ENCODE measurements at places on chromosomes 16 and 17.

DNA sequence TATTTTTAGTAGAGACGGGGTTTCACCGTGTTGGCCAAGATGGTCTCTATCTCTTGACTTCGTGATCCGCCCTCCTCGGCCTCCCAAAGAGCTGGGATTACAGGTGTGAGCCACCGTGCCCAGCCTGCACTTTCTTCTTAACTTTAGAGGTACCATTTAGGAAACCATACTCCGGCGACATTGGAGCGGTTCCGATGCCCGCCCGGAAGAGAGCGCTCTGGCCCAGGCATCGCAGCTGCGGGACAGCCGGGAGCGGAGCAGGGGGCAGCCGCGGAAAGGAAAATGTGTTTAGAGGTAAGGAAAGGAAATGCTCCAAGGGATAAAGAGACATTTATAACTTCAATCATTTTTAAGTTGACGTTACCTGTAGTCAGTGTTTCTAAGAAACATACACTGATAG is 6.0 kb upstream of the HS3ST3B1 start:
- no peak for ATAC-seq

GRCh38 chr17:79923974-79924638 is 84.9 kb upstream of the CBX4 start:
- no peak for ATAC-seq

GRCh38 chr16:49842972-49843371 is 12.9 kb downstream of the ZNF423 start:
- no peak for ATAC-seq

DNA sequence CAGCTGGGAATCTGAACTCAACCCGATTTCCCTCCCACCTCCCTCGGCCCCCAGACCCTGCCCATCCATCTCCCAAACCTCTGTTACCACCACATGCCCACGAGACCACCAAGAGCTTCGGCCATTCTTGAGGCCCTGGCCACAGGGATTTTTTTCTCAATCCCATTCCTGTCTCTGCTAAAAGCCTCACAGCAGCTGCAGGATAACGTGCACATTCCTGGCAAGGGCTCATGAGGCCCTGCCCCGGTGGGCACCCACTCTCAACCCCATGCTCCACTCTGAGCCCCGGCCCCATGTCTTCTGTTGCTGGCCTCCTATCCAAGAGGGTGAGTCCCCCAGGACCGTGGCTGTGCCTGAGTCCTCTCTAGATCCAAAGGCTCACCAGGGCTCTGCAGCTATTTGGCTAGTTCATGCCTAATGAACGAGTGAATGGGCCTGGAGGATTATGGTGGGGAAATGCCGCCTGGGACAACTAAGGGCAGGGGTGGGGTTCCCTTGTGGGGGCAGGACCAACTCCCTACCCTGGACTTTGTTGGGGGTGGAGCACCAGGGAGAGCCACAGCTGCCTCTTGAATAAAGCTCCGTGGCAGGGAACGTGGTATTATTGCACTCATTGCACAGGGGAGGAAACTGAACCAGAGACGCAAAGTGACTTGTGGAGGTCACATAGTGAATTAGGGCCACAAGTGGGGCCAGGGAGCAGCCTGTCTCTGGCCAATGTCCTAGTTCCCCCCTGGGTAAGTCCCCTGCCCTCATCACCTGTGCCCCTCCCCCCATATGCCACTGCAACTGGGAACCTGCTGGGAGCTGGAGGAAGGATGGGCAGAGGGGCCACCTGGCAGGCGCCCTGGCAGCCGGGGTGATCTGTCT is 113.8 kb upstream of the SMURF2 start:
- ATAC-seq: no peak

GRCh38 chr17:40015998-40016985 is 1.1 kb downstream of the CSF3 start:
- ATAC-seq: no peak

DNA sequence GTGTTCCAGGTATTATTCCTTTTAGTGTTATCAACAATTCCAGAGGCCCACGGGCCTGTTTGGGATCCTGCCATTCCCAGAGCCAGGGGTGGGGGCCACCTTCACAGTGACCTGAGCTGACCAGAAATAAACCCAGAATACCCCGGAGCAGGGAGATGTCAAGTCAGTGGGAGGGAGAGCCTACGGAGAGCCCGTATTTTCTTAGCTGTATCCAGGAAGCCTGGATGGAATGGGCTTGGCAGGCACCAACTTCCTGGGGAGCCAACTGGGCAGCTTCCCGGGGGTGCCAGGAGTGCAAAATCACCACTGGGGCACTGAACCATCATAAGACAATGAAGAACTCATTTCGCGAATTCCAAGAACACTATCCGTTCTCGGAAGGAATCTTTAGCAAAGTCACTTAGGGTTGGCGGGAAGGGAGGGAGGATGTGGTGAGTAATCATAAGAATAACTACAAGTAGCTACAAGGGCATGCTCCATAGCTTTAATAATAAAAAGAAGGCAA is 13.2 kb upstream of the MRTFB start:
- no peak for ATAC-seq

DNA sequence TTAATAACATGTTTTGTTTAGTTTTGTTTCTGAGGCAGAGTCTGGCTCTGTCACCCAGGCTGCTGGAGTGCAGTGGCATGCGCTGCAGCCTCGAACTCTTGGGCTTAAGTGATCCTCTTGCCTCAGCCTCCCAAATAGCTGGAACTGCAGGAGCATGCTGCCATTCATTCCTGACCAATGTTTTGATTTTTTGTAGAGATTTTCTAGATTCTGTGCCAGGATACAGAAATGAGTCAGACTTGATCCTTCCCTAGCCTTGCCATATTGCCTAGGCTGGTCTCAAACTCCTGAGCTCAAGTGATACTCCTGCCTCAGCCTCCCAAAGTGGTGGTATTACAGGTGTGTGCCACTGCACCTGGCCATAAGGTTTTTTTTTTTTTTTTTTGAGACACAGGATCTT is 17.7 kb downstream of the TAOK1 start:
- no peak for ATAC-seq

- no peak for ATAC-seq
Observed at GRCh38 chr16:10879681-10880589, 2.9 kb downstream of the CIITA start.

DNA sequence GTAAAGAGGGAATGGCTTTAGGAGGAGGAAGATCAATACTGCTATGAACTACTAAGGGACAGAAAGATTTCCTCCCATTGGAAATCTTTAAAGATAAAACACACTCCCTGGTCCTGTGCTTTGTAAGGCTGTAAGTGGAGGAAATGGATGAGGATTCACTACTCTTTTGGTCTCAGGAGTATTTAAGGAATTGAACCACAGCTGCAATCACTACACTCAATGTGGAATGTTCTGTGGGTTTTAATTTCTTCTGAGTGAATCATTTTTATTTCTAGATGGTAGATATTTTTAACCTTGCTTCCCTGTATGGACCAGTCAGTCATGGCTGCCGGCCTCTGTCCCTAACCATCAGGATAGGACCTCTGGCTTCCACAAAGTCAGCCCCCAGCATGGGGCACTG is 65.6 kb downstream of the SDR42E1 start:
- ATAC-seq: no peak

DNA sequence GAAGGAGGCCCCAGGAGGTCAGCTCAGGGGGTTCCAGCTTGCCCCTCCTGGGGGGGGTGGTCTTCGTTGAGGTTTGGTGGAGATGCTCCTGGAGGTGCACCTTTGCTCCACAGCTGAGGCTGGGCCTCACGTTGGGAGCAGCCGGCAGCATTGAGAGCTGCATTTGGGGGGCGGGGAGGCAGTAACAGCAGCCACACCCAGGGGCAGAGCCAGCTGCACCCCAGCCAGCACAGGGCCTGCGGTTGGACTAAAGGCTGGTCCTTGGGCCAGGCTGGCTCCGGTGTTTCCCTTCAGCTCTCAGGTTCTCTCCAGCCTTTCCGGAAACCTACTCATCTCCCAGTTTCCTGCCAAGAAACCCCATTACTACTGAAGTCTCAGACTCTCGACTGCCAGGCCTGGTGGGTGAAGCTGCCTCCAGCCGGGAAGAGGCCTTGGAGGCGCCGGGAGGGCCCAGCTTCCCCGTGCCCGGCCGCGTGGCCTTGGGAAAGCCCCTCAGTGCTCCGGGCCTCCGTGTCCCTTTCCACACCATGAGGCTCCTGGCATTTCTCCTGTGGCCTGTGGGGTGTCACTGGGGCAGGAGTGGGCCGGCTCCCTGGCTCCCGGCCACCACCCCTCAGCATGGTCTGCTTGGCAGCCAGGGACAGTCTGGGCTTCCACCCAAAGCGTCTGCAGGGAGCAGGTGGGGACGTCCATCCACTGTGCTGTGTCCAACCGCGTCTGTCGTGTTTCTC is 14.0 kb upstream of the BAIAP2 start:
- no peak for ATAC-seq

- ATAC-seq: no peak
Observed at GRCh38 chr16:50532576-50532975, 15.6 kb upstream of the NKD1 start.

DNA sequence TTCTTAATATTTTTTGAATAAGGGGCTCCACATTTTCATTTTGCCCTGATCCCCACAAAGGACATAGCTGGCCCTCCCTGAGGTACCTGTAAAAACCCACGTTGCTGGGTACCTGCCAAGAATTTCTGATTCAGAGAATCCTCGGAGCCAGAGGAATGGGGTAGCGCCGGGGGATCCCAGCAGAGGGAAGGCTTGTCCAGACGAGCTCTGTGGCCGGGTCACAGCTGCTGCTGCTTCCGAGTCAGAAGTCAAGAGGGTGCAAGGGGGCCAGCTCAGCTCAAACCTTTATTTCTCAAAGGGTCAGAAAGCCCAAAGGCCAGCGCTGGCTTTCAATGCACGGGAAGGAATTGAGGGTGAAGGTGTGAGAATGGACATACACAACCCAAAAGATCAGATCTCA is 68.9 kb upstream of the SDK2 start:
- no peak for ATAC-seq

GRCh38 chr17:65902831-65903522 is 289.0 kb downstream of the CEP112 start:
- ATAC-seq: no peak

DNA sequence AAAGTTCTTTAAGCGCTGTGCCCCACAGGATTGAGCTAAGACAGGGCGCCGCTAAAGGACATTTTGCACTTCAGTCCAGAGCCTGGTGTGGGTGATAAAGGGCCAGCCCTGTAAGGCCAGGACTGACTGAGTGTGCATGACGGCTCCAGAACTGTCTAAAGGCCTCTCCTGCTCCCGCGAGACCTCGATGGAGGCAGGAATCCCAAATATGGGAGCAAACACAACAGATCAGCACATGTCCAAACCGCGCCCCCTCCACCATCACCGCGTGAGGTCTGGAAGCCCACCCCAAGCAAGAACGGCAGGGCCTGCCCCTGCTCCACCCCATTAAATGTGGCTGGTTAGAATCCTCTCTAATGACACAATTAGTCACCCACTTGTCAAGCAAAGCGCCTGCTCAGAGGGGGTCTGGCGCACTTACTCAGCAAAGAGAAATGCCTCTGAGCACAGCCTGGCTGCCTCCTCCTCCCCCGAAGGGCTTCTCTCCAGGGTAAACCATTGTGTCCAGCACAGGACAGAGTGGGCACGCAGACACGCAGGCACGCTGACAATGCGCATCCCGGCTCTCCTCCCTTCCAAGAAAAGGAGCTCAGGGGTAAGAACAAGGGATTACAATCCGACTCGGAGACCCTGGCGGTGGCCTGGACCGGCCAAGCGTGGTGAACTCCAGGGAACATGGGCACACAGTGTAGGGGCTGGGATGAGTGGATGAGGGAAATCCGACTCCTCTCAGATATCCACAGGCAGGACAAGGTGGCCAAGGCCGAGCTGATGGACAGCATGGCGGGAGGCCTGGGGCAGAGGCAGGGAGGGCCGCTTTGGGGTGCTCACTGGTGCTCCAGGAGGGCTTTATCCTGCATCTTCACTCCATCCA is 1.5 kb downstream of the MXRA7 start:
- ATAC-seq: peak; percentile 79

DNA sequence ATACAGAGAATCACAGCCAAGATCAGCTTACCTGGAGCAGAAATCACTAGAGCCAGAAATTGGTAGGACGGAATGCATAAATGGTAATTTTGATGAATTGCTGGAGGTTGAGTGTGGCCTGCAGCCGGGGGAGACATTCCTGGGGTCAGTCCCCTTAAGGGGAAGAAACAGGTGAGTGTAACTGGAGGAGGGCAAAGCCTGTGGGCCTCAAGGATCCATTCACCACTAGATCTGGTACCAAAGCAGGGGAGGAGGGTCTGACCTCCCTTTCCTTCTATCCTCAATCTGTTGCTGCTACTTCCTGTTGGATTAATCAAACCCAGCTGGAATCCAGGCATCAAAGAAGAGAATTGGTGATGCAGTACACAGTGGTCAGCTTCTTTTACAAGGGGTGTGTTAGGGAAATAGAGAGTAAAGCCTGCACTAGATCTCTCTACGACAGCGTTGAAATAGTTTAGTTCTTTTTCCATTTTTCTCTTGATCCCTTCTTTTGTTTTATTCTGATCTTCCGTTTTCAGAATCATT is 8.6 kb upstream of the ABCA9 start:
- ATAC-seq: no peak

DNA sequence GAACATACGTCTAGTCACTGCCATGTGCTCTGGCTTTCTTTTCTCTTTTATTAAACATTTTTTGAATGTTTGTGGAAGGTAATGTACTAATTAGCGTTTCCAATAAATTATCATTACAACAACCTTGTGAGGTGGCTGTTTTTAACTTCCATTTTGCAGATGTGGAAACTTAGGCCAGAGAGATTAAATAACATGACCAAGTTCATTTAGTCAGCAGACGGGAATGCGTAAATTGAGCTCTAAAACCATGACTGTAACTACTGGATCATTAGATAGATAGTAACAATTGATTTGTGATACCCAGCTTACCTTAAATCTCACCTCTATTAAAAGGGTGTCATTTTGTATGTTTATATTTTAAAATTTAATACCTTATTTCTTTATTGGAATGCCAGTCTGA is 49.4 kb downstream of the RABEP1 start:
- ATAC-seq: no peak

DNA sequence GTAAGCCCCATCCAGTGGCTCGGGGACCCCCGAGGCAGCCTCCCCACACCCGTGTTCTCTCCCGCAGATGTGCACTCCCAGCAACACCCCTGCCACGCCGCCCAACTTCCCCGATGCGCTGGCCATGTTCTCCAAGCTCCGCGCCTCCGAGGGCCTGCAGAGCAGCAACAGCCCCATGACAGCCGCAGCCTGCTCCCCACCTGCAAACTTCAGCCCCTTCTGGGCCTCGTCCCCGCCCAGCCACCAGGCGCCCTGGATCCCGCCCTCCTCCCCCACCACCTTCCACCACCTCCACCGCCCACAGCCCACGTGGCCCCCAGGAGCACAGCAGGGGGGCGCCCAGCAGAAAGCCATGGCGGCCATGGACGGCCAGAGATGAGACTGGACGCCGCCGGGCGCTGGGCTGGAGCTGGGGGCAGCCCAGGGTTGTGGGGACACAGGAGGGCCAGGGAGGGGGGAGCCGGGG is 5.0 kb downstream of the UBALD2 start:
- ATAC-seq: no peak

GRCh38 chr17:55311767-55312375 is 47.1 kb downstream of the HLF start:
- ATAC-seq: no peak

GRCh38 chr17:63436523-63437110 is 9.5 kb downstream of the CYB561 start:
- no peak for ATAC-seq

- no peak for ATAC-seq
Observed at GRCh38 chr17:1040216-1040600, 43.3 kb downstream of the TIMM22 start.

All from motor neuron (in vitro differentiated cells).